ENCODE measurements at places on chromosomes 11 and 22.

- no peak for DNase-seq
Measured at GRCh38 chr22:48709453-48709852, 1118.2 kb downstream of the BRD1 start.

GRCh38 chr11:22668005-22668796 lies 1.8 kb downstream of the GAS2 start:
- DNase-seq = no peak

- DNase-seq = peak; percentile 71
Measured at GRCh38 chr11:112652786-112653390, 308.3 kb upstream of the NCAM1 start.

GRCh38 chr11:65355776-65356393 lies 1.3 kb downstream of the TIGD3 start:
- peak; percentile 32 for DNase-seq

- DNase-seq = no peak
Measured at GRCh38 chr11:123674297-123674696, 19.9 kb upstream of the SCN3B start.

DNA sequence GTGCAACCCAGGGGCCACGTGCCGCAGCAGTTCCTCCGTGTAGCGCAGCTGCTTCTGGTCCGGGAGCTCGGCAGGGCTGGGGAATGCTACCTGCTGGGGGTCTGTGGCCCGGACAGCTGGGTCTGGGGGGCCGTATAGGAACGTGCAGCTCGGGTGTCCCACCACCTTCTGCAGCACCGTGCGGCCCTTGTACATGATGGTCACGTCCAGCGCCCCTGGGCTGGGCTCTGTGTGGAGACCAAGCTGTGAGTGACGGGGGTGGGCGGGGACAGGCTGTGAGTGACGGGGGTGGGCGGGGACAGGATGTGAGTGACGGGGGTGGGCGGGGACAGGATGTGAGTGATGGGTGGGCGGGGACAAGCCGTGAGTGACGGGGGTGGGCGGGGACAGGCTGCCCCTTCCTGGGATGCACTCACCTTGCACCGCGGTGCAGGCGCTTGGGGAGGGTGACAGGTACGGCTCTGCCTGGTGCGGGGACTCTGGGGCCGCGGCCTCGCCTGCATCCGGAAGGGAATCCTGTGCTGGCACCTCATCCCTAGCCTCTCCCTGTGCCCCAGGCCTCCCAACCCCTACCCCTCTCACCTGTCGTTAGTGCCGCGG lies 2.3 kb downstream of the IRF7 start:
- DNase-seq = peak; percentile 41

GRCh38 chr11:57751676-57752253 lies at the start of gene BTBD18:
Gene BTBD18 (minus strand): TSS chr11:57751819. CDS start chr11:57751188, 631 bp downstream.
- DNase-seq = peak; percentile 43

GRCh38 chr22:33841281-33842005 lies 78.8 kb downstream of the LARGE1 start:
- peak; percentile 45 for DNase-seq

- no peak for DNase-seq
Measured at GRCh38 chr22:46835693-46836092, 73.2 kb downstream of the TBC1D22A start.

- peak; percentile 77 for DNase-seq
Measured at GRCh38 chr11:28017816-28018215, 90.1 kb downstream of the KIF18A start.

DNA sequence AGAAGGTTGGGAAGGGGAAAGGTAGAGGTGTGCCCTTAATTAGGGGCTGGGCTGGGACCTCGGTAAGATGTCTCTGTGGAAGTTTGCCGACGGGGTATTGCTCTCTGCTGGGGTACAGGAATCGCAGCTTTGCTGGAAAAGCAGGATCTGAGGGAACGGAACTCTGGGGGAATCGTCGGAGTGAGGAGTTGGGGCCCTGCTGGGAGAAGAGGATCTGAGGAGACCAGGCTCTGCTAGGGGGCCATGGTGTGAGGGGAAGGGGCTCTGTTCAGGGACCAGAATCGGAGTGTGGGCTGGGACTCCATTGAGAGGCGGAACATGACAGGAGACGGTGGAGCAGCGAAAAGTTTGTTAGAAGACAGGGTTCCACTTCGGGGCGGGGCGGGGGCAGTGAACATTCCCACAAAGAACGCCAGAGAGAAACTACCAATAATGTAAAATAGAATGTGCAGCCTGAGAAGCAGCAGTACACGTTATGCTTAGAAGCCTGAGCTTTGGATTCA lies 456 bp downstream of the AAMDC start:
- DNase-seq = peak; percentile 25

DNA sequence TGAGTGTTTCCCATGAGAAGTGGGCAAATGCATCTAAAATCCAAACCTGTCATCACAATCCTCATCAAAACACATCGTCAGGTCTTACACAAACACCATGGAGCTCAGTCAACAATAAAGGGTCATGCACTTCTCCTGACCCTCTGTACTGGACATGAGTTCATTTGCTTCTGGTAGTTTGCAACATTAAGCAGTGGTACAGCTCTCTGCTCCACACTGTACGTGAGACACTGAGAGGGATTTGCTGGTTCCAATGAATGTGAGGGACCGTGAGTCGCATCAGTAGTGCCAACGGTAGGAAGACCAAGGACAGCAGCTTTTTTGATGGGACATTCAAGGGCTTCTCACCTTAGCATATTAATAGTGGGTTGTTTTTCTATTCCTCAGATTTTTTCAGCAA lies 752.3 kb downstream of the OPCML start:
- DNase-seq = no peak

DNA sequence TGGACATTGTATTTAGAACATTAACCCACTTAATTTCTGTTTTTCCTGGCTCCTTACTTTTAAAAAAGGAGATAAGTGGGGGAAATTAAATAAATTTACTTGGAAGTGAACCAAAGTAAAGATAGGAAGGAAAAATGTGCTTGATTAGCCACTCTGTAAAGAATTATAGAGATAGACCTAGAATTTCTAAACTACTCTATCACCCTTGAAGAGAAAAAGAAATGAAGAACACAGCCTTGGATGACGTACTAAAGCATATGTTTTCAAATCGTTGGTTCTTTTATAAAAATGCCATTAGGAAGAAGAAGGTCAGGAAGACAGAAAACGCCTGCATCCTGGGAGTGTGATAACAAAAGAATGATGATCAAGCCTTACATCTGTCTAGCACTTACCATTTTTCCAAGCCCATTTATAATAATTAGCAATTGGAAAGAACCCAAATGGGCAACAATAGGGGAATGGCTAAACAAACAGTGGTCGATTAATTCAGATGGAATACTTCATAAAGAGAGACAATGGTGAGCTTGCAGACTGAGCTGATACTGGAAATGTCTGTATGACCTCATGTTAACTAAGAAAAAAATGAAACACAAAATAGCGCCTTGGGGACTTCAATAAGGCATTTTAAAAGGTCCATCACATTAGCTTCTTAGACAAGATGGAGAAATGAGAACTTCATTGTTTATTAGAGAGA lies 81.0 kb upstream of the LRRC55 start:
- DNase-seq = no peak

- no peak for DNase-seq
Measured at GRCh38 chr11:72673943-72674828, at the start of gene PDE2A. Gene PDE2A (minus strand): TSS chr11:72674422. CDS start chr11:72674207, 215 bp downstream.

DNA sequence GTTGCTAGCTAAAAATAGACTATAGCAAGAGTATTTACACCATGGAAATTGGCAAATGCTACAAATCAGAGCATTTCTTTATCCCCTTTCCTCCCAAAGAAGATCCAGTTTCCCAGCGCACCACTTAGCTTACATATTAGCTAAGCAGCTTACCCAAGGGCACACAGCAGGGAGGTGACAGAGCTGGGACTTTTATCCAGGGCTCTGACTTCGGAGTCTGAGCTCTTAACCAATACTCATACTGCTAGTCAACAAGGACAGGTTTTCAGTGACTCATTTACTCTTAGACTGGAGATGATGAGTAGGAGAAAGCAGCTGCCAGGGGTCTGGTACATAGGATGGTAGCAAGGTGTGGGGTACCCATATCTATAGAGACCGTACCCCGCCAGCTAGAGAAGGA lies 38.4 kb downstream of the NAV2 start:
- no peak for DNase-seq

DNA sequence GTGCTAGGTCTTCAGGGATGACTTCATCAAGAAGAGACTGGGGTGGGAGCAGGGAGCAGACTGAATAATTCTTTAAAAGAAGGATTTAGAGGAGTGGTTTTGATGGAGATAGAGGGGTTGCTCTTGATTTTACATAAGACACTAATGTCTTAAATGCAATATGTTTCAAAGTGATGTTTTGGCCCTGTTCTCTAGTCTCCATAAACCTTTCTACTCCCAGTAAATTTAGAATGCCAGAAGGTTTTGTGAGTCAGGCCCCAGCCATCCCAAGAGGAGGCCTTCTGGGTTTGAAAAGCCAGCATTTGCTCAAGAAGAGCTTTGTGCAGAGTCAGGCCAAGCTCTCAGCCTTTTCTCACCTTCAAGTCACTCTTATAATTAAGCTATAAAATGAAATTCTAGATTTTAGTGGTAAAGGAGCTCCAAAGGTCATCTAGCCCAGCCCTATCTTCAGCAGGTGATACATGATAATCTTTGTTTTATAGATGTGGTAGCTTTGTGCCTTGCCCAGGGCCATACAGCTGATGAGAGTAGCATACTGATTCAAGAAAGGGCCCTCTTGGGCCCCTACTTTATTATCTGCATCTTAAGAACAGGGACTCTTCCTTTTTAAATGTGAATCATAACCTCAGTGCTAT lies 122.8 kb upstream of the MTNR1B start:
- DNase-seq = peak; percentile 83

DNA sequence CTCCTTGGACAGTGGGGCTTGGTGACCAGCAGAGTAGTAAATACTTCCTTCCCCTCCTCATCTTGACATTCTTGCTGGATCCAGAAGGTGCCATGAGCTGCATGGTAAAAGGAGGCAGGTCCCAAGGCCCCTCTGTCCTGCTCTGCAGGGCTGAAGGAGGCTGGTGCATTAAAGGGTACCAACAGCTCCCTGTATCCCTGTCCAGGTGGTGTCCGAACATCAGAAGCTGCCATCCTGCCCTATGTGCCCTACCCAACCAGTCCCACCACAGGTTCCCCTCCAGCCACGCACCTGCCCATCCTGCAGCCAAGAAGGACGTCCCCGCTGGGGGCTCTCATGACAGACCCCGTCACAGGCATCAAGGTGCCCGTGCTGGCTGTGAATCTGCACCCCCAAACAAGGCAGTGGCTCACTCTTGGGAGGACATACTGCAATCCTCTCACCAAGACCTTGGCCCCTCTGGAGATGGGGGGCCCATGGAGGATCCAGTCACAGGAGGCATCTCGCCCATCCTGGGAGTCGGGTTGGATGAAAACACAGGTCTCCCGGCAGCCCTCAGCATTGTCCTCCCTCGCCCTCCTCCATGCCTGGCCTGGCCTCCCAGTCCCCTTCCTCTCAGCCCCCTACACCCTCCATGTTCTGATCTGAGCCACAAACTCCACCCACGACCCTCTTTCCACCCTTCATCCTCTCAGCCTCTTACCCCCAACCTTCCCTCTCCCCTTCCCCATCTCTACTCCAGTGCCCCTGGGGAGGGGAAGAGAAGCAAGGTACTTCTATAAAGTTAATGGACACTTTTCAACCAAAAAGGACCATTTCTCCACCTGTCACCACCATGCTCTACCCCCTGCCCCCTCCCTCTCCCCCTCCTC lies 55.1 kb downstream of the BTG4 start:
- no peak for DNase-seq

DNA sequence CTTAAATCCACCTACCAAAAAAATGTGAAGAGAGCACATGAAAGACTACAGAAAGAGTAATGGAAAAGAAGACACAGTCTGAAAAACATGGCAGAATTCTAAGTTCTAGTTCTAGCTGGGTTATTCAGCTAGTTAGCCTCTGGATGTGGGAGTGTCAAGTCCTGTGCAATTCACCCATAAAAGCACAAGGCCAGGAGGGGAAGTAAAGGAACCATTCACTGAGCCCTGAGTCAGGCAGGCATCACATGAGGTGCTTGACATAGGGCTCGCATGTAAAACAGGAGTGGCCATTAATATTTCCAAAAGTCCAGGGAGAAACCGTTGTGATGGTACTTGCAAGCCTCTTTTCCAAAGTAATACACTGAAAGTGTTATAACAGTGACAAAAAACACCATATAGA lies 103.7 kb downstream of the GAB2 start:
- no peak for DNase-seq

GRCh38 chr11:62601122-62601371 lies 618 bp downstream of the MTA2 start:
- peak; percentile 32 for DNase-seq

GRCh38 chr11:34890812-34891211 lies 25.4 kb downstream of the APIP start:
- peak; percentile 27 for DNase-seq

DNA sequence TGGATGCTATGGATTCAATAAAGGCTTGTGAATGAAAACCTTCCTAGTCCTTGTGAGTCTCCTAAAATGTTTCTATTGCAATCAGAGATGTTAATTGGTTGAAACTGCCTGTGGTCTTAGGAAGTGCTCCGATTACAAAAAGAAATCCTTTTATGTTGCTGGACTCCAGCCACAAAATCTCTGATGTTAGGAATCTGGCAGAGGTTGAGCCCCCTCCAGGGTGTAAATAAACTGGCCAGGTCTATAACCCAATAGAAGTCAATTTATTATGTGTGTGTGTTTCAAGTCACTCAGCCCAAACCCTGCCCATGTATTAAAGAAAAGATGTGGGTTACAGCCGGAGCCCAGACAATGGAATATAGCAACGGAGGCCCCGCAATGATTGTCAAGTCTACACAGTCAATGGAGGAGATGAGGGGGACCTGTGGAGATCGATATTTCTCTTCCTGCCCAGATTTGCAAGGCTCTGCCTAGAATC lies 218.1 kb upstream of the SORL1-AS1 start:
- peak; percentile 38 for DNase-seq

- DNase-seq = no peak
Measured at GRCh38 chr11:3119141-3119821, 45.8 kb downstream of the OSBPL5 start.

GRCh38 chr11:36009473-36009872 lies 65.6 kb downstream of the LDLRAD3 start:
- DNase-seq = peak; percentile 79

DNA sequence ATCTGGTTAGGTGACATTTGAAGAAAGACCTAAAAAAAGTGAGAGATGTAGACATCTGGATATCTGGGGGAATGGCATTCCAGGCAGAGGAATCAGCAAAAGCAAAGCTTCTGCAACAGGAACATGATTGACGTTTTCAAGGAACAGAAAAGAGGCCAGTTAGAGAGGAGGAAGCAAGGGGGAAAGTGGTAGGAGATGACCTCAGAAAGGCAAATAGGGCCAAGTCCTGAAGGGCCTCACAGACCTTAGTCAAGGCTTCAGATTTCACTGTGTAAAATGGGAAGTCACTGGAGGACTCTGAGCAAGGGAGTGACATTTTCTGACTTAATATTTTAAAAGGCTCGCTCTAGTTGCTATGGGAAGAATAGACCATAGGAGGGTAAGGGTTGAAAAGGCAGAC lies 9.7 kb downstream of the DEUP1 start:
- no peak for DNase-seq
